Right lung (tissue), 10 donors: ENCODE measurements at places on chromosomes 3 and 15. TPM values are rescaled to one million over a fixed set of nuclear protein-coding genes. Genes with fewer than 3 reads are reported as not detected.

CAPN3 gene
- polyA plus RNA-seq = 16.7 TPM

GAP43 gene
- polyA plus RNA-seq = 0.70 TPM

PLA2G4F gene
- polyA plus RNA-seq = 8.3 TPM

ISLR gene
- 57.8 TPM for polyA plus RNA-seq

GOLGA6A gene
- not detected for polyA plus RNA-seq

ANKDD1A gene
- 8.5 TPM for polyA plus RNA-seq

MAP2K5 gene
- 20.4 TPM for polyA plus RNA-seq

ATP13A5 gene
- 0.70 TPM for polyA plus RNA-seq

SERP1 gene
- polyA plus RNA-seq = 137 TPM

PLA2G4D gene
- 0.18 TPM for polyA plus RNA-seq

MITF gene
- 5.7 TPM for polyA plus RNA-seq

SEC22C gene
- polyA plus RNA-seq = 46.0 TPM

CCR8 gene
- polyA plus RNA-seq = not detected

PLXNB1 gene
- polyA plus RNA-seq = 77.3 TPM

P2RY1 gene
- polyA plus RNA-seq = 15.6 TPM

U2SURP gene
- polyA plus RNA-seq = 112 TPM

GOLGA8H gene
- polyA plus RNA-seq = 2.4 TPM

P2RY12 gene
- polyA plus RNA-seq = 0.70 TPM

PRC1 gene
- polyA plus RNA-seq = 84.1 TPM

CYP1A2 gene
- 0.32 TPM for polyA plus RNA-seq

FAM3D gene
- polyA plus RNA-seq = 4.8 TPM

CELSR3 gene
- polyA plus RNA-seq = 0.56 TPM

FGD5 gene
- 41.3 TPM for polyA plus RNA-seq

HCLS1 gene
- polyA plus RNA-seq = 8.7 TPM

DLEC1 gene
- polyA plus RNA-seq = 7.8 TPM

CSPG5 gene
- 1.2 TPM for polyA plus RNA-seq

ACAN gene
- polyA plus RNA-seq = 0.89 TPM

CACNA2D2 gene
- polyA plus RNA-seq = 33.6 TPM

LRTM1 gene
- not detected for polyA plus RNA-seq

SLCO2A1 gene
- 61.7 TPM for polyA plus RNA-seq

RASGRF1 gene
- 20.7 TPM for polyA plus RNA-seq

ROPN1 gene
- 0.32 TPM for polyA plus RNA-seq
